ENCODE measurements at places on chromosomes 4 and X.
A peak's percentile ranks its signal among the peaks of the same experiment; 100 is the strongest.

DNA sequence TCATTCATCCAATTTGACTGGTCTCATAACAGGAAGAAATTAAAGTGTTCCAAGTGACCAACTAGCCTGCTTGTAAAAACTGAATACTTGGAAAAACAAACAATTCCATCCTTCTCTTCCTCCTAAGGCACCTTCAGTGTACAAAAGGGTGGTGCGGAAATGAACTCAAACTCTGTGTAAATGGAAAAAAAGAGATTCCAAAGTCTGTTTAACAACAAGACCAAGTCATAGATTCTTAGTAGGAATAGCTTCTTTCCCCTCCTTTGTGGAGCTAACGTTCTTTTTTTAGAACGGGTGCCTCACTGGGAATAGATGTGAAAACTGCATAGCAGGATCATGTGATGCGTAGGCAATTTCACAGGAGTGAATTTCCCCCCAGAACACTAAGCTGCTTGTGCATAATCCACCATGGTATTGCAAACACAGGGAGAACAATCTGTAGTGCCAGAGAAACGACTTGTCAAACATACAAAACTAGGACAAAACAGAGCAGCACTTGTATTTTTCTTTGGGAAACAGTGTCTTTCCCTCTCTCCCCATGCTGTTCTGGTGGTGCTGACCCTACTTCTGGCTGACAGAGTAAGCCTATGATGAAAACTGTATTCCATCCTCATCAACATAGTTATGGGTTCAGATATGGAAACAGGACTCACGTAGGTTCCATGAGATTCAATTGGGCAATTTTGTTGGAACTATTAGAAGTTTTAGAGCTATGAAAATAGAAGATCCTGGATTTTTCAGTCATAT is 13.2 kb upstream of the SOD3 start:
- no peak for DNase-seq

DNA sequence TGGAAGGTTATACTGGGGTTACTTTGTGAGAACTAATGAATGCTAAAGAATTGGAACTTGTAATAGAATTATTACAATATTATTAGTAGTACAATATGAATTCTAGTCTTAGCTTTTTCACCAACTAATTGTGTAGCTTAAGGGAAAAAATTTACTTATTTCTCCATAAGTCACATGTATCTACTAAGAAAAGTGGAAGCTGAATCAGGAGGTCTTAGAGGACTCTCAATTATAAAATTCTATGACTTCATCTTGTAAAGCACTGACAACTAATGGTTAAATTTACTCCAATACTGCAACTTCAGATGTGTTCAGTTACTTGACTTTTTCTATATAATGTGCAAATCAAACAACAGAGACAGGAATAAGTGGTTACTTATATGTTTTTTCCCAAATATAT is 899 bp upstream of the TMPRSS11D start:
- DNase-seq, result no peak

DNA sequence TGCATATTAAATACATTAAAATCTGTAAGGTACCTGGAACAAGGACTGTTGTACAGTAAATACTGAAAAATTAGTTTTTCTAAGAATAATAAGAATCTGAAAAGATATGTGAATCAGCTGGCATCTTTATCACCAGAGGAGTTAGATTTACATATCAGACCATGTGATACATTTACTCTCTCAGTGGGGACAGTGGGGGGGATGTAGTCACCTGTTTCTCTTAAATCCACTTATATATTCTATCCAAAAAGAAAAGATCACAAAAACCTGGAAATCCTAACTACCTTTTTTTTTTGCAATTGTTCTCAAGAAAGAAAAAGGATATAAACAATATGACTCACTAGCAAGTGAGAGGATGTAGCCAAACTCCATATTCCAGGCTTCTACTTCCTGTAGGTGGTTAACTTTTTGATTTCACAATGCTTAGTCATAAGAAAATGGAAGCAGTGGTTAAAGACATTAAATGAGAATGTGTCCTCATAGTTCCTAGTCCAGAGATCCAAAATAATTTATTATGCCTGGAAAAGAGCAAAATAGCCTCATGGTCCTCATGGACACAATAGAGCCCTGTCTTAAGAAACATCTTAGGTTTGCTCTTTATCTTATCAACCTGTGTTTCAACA is 22.5 kb upstream of the MYOZ2 start:
- no peak for DNase-seq

DNA sequence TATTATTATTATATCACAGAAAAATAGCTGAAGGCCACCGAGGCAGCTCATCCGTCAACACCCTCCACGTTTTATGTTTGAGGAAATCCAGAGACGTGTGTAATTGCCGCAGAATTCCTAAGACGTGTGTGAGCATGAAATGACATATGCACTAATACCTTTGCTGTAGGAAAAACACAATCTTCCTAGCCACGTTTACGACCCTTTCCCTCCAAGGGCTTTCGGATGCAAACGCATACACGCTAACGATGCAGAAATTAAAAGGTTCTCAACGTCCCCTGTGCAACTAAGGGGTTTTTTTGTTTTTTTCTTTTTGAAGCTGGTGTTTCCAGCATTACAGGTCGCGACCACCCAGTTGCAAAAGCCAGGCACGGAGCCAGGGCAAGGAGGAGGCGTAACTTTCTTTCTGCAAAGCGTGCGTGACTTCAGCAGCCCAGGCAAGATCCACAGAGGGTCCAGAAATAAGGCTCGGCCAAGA is 33.8 kb downstream of the CRLF2 start:
- no peak for DNase-seq

DNA sequence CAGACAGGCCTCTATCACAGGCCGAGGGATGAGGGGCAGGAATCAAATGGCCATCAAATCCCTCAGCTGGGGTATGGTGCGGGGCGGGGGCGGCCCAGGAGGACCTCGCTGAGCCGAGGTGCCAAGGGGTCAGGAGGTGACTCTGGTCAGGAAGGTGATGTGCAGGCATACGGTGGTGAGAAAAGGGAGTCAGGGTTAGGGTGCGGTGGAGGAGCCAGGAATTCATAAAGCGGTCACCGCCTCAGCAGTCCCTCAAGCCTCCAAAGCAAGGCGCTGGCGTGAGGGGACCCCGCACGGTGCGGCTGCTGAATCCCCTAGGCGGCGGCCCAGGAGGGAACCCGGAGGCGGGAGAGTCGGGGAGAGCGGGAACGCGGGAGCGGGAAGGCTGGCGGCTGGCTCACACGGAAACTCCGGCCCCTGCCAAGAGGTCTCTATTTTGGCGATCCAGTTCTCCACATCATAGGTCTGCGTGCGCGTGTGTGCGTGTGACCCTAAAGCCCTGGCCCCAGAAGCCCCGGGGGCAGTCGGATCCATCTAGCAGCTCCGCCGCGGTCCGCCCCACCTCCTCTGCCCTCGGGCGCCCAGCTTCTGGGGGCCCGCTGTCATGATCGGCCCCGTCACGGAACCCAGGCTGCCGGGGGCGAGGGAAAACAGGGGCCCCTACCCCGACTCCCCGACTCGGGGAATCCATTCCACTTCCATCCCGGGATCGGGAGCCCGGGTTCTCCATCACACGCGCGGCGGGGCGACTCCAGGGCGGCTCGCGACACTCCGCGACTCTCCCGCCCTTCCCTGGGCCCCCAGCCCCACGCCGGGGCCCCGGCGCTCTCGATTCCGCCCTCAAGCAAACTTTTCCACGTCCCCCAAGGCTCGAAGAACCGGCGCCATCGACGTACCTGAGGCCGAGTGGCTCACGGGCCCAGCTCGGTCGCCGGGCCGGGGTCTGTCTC is 593 bp downstream of the ELF4 start:
- peak; percentile 18 for DNase-seq

GRCh38 chrX:76796311-76796710 is 368.8 kb downstream of the MAGEE1 start:
- DNase-seq, result no peak

DNA sequence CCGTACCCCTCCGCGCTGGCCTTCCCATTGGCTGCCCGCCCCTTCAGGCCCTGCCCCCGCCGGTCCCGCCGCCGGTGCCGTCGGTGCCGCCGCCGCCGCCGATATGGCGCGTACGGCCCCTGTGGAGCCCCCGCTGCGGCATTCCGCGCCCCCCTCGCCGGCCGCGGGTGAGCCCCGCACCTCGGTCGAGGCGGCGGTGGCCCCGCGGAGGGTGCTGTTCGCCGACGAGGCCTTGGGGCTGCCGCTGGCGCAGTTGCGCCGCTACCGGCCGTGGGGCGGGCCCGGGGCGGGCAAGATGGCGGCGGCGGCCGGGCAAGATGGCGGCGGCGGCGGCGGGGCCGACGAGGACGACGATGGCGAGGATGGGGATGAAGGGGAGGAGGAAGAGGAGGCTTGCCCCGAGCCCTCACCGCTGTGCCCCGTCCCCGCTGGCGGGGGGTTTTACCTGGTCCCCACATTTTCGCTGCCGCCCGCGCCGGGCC is at the start of gene PPP1R3F:
Gene PPP1R3F, plus strand, starts transcription at position 27 of the 482 bp plus-strand sequence. Its CDS starts 77 bp downstream, at position 104.
- DNase-seq, result no peak

GRCh38 chr4:113052379-113052951 is 3.0 kb downstream of the ANK2 start:
- DNase-seq, result no peak

- DNase-seq, result no peak
Observed at GRCh38 chrX:31449965-31450364, 378.1 kb upstream of the FTHL17 start.

DNA sequence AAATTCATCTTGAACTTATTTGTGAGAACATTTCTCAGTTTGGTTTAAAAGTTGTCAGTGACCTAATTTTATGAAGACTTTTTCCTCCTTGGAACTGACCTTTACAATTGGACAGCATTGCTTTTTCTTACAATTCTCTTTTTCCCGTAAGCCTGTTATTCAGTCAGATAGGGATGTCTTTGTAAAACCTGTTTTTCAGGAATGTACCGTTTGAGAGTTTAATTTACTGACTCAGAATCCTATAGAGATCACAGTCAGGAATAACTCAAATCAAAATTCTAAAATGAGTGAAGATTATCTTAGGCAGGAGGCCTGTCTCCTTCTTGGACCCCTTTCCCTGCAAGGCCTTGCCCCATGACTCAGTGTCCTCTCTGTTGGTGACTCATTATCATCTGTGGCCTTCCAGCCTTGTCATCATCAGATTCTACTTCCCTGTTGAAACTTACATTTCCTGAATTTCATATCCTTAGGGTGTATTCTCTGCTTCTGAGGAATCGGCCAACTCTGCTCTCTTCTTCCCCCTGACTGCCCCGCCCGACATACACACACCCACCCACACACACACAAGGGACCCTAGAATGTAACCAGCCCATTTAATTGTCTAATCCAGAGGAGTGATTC is 99.8 kb downstream of the ARHGAP10 start:
- no peak for DNase-seq

DNA sequence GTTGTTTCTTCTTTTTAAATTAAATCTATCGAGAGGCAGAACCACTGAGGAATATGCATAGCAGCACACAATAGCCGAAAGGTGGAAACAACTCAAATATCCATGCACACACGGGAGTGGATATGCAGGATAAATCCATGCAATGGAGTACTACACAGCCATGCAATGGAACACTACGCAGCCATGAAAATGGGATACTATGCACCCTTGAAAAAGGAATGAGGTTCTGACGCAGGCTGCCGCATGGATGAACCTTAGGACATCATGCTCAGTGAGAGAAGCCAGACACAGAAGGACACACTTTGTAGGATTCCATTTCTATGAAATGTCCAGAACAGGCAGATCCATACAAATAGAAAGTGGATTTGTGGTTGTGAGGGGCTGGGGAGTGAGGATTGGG is 18.4 kb upstream of the P2RY8 start:
- no peak for DNase-seq

- no peak for DNase-seq
Observed at GRCh38 chr4:147842573-147842972, 110.7 kb downstream of the ARHGAP10 start.

DNA sequence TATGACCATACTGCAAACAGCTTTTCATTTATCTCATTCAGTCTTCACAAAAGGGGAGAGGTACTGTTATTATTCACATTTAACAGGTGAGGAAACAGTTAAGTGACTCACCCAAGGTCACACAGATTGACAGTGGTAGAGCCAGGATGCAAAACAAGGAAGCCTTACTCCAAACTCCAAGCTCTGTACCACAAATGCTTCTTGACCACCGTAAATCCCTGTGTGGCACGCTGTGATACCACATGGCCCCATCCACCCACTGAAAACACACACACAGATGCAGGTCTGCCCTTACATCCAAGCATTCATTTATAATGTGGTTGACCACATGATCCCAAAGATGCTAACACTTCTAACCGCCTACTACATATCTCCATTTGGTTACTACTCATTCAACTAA is 129.5 kb downstream of the TSPAN5 start:
- no peak for DNase-seq

DNA sequence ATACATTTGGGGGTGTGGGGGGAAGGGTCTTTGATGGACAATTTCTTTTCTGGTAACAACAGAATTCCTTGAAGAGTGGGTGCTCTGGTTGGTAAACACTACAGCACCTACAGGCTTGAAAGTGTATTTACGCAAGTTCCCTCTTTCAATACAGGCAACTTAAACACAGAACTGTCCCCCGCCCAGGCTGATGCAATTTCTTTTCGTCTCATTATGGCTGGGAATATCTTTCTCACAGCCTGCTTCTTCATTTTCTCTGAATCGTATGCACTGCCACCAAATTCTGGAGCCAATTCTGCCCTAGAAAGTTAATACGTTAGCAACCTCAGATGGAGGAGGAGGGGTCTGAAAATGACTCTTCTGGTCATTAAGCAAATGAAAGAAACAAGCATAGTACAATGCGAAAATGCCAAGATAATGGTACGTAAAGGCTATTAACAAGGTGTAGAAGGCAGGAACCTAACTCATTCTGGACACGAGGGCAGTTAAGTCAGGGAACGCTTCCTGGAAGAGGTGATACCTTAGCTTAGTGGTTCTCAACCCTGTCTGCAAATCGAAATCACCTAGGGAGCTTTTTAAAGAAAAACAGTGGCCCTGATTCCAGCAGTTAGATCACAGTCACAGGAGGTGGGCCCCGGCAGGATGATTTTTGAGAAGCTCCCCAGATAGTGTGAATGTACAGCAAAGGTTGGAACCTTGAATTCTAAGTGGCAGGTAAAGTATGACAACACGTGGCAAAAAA is 1.0 kb downstream of the AGA start:
- DNase-seq, result peak; percentile 2

- no peak for DNase-seq
Observed at GRCh38 chrX:2691543-2692220, 587 bp downstream of the CD99 start.

GRCh38 chrX:46628460-46629371 is 55.2 kb downstream of the CHST7 start:
- no peak for DNase-seq

DNA sequence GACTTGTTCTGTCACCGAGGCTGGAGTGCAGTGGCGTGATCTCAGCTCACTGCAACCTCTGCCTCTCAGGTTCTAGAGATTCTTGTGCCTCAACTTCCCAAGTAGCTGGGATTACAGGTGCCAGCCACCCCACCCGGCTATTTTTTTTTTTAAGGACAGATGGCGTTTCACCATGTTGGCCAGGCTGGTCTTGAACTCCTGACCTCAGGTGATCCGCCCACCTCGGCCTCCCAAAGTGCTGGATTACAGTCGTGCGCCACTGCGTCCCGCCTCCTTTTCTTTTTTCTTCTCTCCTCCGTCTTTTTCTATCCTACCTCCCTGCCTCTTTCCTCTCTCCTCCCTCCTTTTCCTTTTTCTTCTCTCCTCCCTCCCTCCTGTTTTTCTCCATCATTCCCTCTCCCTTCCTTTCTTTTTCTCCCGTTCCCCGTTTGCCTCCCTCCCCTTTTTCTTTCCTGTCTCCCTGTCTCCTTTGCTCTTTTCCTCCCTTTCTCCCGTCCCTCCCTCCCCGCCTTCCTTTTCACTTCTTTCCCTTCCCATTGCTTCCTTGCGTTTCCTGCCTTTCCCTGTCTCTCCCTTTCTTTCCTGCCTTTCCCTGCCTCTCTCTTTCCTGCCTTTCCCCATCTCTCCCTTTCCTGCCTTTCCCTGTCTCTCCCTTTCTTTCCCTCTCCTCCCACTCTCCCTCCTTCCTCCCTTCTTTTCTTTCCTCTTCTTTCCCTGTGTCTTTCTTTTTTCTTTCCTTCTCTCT is 2.1 kb upstream of the SLC25A6 start:
- no peak for DNase-seq
